Hematopoietic multipotent progenitor cell treated with erythropoietin and hydrocortisone succinate and interleukin-3 and kit ligand, for 15 days (in vitro differentiated cells): ENCODE measurements at places on chromosomes 4 and X.

DNA sequence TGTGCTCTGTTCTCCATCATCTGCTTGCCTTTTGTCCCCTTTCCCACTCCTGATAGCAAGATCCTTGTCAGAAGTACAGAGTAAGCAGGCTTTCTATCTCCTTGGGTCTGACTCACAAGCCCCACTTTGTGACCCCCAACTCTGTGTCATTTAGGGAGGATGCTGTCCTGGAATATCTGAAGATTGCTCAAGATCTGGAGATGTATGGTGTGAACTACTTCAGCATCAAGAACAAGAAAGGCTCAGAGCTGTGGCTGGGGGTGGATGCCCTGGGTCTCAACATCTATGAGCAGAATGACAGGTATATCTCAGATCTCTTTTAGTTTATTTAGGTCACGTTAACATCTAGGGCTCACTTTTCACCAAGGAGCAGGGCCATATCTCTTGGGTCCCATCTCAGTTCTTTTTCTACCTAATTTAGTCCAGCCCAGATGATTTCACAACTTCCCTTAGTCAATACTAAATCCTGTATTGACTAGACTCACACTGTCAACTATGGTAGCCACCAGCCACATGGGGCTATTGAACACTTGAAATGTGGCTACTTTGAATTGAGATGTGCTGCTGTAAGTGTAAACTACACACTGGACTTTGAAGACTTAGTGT, 64.3 kb downstream of the MSN start:
- no peak for DNase-seq

GRCh38 chrX:99172958-99173357, 1237.1 kb downstream of the PCDH19 start:
- no peak for DNase-seq

DNA sequence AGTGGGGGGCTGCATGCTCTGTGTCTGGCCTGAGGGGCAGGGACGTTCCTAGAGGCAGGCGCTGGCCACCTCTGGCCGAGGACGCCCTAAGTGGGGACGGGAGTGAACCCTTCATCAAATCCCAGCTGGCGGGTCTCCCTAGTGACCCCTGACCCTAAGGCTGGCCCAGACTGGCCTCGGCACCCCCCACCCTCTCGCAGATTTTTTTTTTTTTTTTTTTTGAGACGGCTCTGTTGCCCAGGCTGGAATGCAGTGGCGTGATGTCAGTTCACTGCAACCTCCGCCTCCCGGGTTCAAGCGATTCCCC, 988 bp upstream of the MXD4 start:
- DNase-seq: no peak

- DNase-seq: peak; percentile 2
Observed at GRCh38 chrX:25020905-25021449, 5.2 kb upstream of the ARX start.

DNA sequence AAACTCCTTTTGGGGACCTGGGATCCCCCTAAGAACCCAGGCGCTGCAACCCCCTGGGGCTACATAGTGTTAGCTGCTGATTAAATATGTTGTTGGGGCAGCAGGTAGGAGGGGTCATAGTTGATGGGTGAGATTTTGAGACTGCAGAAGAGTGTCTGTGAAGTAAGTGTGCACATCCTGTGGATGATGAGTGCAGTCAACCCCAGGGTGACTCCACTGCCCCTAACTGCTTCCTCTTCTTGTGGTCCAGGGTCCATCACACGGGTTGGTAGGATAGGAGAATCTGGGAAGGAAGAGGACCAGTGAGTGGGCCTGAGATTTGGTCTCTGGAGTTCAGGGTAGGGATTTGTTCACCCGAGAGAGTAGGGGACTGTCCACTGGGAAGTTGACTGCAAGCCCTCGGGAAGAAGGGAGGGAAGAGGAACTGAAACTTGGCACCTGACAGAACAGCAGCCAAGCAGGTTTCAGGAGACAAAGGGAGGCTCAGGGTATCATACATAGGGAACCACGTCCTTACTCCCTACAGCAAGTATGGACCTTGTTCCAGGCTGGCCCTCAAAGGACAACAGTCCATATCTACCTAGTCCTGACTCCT, 8.5 kb downstream of the DLG3 start:
- no peak for DNase-seq

DNA sequence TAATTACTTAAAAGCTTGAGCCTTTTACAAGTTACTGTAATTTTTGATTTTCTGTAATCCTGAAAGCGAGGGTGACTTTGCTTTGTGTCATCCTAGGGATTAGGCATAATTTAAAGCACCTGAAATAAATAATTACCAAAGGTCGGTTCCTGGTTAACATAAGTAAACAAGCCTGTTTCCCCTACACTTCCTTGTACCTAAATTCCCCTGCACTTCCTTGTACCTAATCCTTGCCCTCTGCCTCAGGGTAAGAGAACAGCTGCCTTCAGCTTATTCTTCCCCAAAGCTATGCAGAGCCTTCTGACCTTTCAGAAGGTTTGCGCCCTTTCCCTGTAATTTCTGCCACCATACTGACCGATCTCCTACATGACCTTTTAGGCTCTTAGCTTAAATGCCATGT, 166.1 kb upstream of the PDE5A start:
- DNase-seq: no peak
